ENCODE measurements at places on chromosomes 12 and 14.

- DNase-seq = no peak
These were observed 31.5 kb downstream of the SYNDIG1L start for GRCh38 chr14:74394549-74394948.

- no peak for DNase-seq
These were observed 10.4 kb downstream of the ITPK1 start for GRCh38 chr14:93105362-93105761.

GRCh38 chr12:109871668-109872314 is 8.6 kb downstream of the GLTP start:
- no peak for DNase-seq

GRCh38 chr14:78292003-78292402 is 121.8 kb downstream of the NRXN3 start:
- DNase-seq = no peak

GRCh38 chr14:101222362-101223070 is 319.0 kb upstream of the RTL1 start:
- no peak for DNase-seq

DNA sequence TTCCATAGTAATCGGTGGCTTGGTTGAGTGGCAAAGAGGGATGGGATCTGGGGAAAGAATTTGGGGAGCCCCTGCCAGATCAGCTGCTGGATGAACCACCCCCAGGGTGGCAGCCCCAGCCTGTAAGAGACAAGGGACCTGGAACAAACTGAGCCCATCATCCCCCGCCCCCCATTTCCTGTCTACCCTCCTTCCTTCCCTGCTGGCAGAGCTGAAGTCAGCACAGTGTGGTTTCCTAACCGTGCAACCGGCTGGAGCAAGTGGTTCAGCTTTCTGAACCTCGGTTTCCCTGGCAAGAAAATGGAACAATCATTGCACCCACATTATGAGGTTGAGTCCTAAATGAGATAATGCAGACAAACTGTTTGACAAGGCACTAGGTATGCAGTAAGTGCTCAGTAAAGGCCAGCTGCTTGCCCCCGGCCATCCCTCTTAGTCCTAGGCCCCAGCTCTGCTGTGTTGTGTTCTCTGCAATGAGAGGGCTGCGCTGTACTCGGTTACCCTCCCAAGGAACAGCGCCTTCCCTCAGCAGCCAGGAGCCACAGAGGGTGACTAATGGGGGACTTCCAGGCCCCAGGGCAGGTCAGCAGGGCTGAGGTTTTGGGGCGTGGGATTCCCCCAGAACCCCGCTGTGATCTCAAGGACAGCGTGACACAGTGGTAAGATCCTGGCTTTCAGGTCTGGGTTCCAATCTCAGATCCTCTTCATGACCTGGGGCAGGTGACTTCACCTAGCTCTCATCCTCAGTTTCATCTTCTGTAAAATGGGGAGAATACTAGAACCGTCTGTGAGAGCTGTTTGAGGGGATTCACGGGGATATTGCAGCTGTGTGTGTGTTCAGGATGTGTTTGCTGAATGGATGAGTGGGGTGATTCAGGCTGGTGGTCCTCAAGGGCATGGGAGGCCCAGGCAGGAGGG is 16.5 kb downstream of the SELPLG start:
- DNase-seq = peak; percentile 81

- DNase-seq = no peak
These were observed 1.0 kb downstream of the IGFBP6 start for GRCh38 chr12:53098354-53098981.

GRCh38 chr14:24425704-24426103 is 3.8 kb downstream of the CBLN3 start:
- DNase-seq = no peak

- no peak for DNase-seq
These were observed 1.4 kb upstream of the MAP4K5 start for GRCh38 chr14:50533806-50534205.

GRCh38 chr12:28574746-28575592 is 384.7 kb downstream of the CCDC91 start:
- no peak for DNase-seq

DNA sequence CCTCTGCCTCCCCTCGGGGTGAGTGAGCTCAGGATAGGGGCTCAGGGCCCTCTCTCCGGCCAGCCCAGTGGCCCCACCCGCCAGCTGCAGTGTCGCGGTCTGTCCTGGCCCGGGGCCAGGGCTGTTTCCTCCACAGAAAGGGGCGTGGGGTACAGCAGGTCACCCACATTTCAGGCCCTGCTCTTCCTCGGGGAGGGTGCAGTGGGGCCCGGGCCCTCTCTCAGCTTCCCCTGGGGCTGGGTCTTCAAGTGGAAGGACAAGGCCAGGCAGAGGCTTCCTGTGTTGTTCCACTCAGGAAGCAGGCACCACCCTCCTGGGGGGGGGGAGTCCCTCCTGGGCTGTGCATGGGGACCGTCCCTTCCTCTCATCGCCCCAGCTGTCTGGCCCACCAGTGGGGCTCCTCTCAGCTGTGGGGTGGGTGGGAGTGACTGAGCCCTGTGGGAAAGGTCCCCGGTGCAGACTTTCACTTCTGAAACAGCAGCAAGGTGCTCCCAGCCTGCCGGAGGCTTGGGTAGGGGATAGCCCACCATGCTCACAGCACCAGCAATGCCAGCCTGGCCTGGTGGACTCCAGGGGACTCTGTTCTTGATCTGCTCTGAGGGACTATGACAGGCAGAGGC is 3.7 kb downstream of the GPR132 start:
- DNase-seq = no peak

DNA sequence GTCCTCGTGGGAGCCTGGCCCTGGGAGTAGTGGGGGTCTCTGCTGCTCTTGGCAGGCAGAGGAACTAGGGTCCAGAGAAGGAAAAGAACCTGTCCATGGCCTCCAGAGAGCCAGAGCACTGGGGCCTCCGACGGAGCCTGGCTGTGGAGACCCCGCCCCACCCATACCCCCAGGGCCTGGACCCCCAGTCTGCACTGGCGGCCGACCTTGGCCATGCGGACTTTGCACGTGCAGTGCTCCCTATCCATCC is 1.1 kb downstream of the BEGAIN start:
- no peak for DNase-seq

DNA sequence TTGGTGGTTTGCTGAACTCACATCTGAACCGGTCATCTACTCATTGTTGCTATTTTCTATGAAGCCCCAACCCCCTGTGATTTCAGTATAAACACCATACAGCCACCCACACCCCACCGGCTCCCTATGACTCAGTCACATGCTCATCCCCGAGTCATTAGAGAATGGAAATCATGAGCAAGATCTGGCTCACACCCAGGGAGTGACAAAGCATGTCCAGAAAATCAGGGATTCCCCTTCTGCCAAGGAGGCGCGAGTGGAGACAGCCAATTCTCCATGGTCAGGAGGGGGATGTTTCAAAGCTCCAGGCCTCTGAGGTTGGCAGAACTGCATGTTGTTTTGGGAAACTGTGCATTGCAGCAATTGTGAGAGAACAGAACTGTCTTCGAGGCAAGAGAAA is 657.5 kb upstream of the TBX3 start:
- no peak for DNase-seq

GRCh38 chr12:105931762-105932570 is 206.8 kb downstream of the NUAK1 start:
- DNase-seq = no peak

DNA sequence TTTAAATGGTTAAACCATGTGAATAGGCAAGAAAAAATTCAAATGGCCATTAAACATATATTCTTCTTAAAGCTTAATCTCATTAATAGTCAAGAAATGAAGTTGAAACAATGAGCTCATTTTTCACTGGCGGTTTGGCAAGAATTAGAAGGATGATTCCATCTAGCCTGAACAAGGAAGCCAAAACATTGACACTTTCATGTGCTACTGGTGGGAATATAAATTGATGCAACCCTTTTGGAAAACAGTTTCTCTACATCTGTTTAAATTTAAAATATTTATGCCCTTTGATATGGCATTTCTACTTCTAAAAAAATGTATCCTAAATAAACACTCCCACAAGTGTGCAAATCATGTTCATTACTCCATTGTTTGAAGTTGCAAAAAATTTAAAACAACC is 174.7 kb upstream of the HIF1A start:
- DNase-seq = no peak

- DNase-seq = no peak
These were observed 122.2 kb upstream of the NAP1L1 start for GRCh38 chr12:76206677-76207072.

DNA sequence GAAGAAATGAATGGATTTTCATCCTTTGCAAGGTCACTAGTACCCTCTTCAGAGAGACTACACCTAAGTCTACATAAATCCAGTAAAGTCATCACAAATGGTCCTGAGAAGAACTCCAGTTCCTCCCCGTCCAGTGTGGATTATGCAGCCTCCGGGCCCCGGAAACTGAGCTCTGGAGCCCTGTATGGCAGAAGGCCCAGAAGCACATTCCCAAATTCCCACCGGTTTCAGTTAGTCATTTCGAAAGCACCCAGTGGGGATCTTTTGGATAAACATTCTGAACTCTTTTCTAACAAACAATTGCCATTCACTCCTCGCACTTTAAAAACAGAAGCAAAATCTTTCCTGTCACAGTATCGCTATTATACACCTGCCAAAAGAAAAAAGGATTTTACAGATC is 40.8 kb downstream of the SPATA7 start:
- DNase-seq = no peak

DNA sequence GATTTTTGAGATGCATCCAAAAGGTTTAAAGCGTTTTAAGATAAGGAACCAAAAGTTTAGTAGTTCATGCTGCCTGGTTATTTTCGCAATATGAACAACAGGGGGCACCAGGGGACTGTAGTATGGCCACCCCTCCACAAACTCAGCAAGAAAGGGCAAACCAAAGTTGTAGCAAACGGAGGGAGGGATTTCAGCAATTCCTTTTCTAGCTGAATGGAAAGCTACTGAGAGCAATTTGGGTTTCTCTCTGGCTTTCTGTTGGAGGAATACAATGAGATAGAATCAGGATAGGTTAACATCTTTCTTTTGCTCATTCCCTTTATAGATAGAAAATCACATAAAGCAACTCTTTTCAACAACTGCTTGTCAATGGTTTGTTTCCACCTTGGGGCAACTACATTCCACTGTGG is 62.5 kb downstream of the DRAM1 start:
- DNase-seq = peak; percentile 33

GRCh38 chr12:65532764-65533163 is 254.3 kb downstream of the MSRB3 start:
- no peak for DNase-seq

DNA sequence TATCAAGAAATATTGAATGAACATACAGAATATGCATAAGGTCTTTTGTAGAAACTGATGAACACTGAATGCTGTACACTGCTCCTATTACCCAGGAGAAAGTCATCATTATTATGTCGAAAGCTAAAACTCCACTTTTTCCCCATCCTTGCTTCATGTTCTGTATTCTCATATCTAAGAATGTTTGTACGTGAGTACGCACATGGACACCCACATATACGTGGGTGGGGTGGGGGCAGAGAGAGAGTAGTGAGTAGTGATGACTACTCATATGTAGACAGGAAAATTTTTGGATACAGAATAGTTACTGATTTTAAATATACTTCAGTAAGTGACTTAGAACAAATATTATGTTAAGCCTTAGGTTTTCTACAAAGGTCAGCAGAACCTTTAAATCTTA is 75.1 kb downstream of the FERMT2 start:
- DNase-seq = no peak

DNA sequence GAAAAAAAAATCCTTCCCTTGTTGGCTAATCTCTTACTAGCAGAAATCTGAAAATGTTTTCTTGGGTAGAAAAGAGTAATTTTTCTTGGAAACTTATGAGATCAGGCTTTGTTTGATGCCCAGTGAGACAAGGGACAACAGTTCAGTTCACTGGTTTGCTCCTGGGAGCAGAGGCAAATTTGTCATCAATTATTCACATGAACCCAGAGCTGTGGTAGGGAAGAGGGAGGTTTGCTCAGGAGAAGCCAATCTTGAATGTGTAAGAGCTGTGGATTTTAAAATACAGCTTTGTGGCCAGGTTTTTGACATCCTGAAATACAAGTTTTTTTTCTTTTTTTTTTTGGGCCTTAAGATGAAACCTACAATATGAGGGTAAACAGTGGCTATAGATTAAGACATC is 426.6 kb downstream of the ATP23 start:
- no peak for DNase-seq

GRCh38 chr12:48034835-48035805 is 30.8 kb upstream of the COL2A1 start:
- DNase-seq = no peak

- DNase-seq = no peak
These were observed 5.2 kb downstream of the CCDC85C start for GRCh38 chr14:99598774-99599173.

- no peak for DNase-seq
These were observed 19.3 kb upstream of the SERPINA6 start for GRCh38 chr14:94342334-94342934.

DNA sequence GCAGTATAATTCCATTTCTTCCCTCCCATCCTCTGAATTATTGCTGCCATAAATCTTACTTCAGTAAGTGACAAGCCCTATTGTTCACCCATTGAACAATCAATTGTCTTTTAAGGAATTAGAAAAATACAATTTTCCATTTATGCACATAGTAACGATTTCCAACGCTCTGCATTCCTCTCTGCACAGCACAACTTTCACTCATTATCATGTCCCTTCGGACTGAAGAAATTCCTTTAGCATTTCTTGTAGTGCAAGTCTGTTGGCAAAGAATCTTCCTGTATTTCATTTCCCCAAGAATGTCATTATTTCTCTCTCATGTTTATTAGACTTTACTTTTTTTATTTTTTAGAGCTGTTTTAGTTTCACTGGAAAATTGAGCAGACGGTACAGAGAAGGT is 252.1 kb upstream of the RTL1 start:
- DNase-seq = no peak

- DNase-seq = no peak
These were observed 4.5 kb downstream of the HVCN1 start for GRCh38 chr12:110684312-110684836.

DNA sequence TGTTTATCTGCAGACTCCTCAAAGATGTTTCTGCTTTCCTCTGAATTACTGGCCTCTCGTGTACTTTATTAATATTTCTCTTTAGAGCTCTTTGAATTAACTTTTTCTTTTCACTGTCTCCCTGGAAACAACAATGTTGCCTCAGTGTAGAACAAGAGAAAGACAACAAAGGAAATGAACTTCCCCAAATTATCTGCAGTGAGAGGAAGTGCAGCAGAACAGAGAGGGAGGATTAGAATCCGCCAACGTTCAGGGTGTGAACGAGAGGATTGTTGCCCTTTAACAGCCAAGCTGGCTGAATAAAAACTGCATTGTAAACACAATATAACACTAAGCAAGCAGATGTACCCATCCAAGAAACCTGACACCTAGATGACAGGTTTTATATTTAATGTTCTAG is 375.9 kb downstream of the GALC start:
- DNase-seq = no peak

- DNase-seq = no peak
These were observed 24.1 kb downstream of the NTF3 start for GRCh38 chr12:5456030-5456429.

DNA sequence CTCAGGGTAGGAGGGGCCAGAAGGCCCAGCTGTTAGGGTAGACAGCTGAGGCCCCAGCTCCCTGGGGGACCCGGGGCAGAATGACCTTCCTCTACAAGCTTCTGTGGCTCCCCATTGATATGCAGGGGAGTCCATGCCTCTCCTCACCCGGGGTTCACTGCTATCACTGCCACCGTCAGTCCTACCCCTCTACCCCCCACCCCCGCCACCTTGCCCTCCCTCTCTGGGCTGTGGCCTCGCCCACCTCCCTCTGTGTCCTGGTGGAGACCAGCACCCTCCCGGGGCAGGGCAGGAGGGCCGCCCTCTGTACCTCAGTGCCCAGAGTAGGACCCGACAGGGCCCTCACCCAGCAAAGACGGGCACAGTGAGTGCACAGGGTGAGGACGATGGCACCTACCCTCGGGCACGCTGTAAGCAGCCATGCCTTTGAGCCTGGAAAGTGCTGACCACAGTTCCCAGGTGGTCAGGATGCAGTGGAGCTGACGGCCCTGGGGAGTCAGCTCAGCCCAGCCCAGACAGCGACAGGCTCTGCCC is 88.4 kb upstream of the SFSWAP start:
- no peak for DNase-seq
